ENCODE measurements at places on chromosomes 2 and 18.
A peak's percentile ranks its signal among the peaks of the same experiment; 100 is the strongest.

- DNase-seq, result no peak
These were observed 91.9 kb downstream of the MRO start for GRCh38 chr18:50727721-50728471.

- DNase-seq, result no peak
These were observed 158.8 kb upstream of the CYRIA start for GRCh38 chr2:16824472-16824871.

DNA sequence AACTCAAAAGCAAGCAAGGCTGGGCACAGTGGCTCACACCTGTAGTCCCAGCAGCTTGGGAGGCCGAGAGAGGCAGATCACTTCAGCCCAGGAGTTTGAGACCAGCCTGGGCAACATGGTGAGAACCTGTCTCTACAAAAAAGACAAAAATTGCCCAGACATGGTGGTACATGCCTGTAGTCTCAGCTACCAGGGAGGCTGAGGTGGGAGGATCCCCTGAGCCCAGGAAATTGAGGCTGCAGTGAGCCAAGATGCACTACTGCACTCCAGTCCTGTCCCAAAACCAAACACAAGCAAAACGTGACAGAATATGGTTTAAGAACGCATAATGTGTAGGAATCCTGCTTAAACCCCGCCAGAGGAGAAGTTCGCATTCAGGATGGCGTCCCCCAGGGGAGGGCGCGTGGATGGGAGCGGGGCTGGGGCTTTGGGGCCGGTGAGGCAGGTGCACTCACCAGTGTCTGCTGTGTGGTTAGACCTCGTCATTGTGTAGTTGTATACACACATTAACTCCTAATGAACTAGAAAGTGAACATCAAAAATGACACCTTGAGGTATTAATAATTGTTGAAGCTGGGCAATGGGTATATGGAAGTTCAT lies 5.4 kb downstream of the COLEC11 start:
- no peak for DNase-seq

DNA sequence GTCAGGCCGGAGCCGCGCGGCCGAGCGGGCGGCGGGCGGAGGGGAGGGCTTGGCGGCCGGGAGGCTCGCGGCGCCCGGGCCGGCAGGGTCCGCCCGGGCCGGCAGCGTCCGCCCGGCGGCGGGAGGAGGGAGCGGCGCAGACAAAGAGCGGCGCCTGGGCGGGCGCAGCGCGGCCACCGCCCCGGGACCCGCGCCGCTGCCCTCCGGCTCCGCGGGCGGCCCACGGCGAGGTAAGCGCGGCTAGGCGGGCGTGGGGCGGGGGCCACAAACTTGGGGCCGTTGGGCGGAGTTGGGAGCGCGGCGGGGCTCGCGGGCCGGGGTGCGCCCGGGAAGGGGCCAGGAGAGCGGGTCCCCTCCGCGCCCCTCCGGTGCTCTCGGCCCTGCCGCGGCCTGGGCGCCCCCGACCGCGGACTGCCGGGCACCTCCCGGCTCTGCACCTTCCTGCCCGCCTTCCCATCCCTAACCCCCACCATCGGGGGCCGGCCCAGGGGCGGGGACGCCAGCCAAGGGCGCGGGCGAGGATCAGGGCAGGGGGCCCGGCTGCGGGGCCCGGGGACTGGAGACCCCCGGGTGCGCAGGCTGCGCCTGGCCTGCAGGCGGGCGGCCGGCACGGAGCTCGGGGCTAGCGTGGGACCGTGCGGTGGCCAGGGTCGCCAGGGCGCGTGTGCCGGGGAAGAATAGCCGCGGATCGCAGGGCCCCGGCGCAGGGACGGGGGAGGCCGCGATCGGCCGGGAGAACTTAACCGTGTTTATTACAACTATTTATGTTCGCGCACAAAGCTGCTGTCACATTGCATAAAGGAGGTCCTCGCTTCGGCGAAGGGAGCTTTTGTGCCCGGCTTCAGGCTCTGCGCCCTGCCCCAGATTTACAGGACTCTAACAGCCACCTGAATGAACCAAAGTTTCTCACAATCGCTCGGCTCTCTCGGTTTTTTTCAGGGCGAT lies at the start of gene NCK2:
Gene NCK2 (plus strand): TSS at position 4 of the 945 bp plus-strand sequence. CDS start 110,152 bp downstream, outside the sequence.
- peak; percentile 23 for DNase-seq

DNA sequence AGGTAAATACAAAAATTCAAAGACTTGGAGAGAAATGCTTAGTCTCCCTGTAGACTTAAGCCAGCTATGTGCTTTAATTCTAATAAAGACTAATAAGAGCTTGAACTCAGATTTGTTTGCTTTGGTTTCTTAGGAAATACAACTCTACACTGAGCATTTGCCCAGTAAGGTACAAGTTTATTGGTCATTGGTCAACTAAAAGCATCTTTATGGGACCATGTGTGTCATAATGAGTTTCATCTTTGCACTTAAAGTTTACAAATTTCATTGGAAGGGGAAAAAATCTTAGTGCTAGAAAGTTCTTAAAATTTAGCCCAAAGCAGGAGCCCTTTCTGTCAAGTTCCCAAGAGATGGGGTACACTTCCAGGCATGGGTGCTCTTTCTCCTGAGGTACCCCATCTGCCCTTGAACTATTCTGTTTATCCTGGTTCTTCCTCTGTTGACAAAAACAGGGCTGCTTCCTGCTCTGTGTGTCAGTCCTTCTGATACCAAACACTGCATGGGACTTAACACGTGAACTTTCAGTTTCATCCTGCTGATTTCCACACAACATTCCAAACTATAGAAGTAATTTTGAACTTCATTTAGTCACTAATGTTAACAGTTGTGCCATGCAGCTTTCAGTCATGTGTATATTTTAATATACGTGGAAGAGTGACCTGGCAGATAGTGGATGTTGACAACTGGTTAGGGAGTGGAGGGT lies 200.2 kb downstream of the TPGS2 start:
- no peak for DNase-seq

DNA sequence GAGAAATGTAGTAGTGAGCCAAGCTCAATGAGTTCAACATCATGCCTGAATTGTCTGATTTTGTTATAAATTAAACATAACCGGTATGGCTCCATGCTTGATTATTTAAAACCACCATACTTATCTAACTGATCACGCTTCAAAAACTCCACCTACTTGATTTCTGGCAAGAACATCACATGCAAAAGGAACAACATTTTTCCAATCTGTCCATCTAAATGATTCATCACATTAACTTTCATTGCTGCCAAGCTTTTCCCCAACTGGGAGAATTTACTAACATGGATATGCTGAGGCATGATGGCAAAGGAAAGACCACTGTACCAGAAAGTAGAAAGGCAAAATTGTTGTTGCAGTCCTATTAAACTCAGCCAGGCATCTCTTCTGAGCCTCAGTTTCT lies 286.8 kb downstream of the TRIB2 start:
- no peak for DNase-seq

GRCh38 chr18:33821503-33821902 lies 243.5 kb downstream of the ASXL3 start:
- DNase-seq, result no peak

DNA sequence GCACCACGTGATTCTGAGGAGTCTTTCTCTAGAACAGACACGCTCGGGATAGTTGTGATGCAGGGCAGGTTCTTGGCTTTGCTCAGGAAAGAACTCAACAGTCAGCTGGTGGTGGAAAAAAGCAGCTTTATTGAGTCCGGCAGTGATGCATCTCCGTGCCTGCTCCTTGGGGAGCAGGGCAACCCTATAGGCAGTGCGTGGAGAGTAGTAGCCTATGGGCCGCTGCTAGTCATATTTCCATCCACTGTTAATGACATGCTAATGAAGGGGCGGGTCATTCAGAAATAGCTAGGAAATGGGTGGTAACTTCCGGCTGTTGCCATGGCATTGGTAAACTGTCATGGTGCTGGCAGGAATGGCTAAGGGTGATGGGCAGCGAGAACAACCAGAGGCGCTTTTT lies 11.6 kb upstream of the ACKR3 start:
- DNase-seq, result no peak

DNA sequence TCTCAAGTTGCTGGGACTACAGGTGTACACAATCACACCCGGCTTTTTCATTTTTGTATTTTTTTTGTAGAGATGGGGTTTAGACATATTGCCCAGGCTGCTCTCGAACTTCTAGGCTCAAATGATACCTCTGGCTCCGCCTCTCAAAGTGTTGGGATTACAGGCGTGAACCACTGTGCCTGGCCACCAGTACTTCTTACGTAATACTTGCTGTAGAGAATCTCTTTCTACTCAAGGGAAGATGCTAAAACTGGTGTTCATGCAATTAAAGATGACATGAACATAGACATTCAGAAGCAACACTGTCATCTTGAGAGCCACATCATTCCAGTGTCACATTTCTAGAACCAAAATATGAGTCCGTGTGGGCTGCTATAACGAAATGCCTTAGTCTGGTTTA lies 53.7 kb upstream of the FRZB start:
- DNase-seq, result no peak

DNA sequence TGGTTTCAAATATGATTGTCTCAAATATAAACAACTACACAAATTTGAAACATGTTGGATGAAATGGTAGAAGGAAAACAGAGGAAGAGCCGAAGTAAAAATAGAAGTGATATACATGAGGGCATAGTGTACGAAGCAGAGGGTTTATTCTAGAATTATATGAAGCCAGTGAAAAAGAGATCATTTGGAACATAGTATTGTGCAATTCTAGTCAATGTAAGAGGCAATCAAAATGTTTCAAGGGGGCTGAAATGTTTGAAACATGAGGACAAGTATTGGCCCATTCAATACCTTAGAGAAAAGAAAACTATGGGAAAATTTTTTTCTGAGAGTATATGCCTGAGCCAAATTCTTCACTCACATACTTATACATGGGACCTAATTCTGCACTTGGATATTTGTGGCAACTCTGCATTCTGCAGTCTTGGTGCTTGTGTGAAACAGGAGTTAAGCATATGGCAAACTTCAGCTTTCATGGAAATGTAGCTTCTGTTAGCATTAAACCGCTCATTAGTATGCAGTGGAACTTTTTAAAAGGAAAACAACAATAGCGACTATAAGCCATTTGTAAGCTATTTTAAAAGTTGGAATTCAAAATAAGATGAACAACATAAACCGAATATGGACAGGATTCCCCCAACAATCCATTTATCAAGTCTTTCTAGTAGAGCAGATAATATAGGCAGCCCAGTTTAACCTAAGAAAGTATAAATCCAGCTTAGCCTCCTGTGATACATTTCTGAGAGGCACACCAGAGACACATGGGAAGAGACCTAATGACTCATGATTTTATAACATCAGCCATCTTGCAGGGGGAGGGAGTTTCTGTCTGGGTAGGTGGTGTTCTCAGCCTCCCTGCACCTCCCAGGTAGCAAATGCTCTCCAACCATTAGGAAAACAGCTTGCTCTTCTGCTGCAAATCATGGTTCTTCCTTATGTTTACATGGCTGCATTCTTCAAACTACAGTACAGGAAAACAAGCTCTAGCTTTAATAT lies 197.8 kb downstream of the PAX3 start:
- DNase-seq, result no peak

- no peak for DNase-seq
These were observed 1.6 kb upstream of the ERMN start for GRCh38 chr2:157327200-157327599.
